ENCODE measurements at places on chromosomes 2 and 18.
A peak's percentile ranks its signal among the peaks of the same experiment; 100 is the strongest.

DNA sequence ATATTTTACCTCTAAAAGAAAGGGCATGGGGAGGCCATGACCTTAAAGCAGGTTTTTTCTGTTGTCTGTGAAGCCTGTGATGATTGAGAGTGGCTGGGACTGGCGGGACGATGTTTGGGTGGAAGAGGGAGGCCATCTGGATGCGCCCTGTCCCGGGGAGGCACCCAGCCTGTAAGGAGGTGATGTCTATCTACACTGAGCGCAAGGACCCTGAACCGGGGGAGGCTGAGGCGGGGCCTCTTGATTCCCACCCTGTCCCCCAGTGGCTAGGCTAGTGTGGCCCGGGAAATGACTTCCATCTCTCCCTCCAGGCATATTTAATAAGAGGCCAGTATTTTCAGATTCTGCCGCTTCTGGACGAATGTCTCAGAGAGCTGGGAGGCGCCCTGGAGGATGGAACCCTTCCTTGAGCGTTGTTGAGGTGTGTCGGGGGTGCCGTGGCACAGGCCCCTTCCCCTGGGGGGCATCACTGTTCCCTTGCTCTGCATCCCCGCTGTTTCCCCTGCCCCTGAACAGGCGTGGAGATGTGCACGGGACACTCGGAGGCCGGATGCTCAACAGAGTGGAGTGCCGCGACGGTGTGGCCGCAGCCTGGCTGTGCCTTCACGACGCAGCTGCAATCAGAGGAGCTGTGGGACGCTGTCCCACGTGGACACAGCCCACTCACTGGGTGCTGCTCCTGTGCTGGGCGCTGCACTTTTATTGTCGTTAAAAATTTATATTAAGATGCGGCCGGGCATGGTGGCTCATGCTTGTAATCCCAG, 185.4 kb downstream of the LDLRAD4 start:
- no peak for DNase-seq

- DNase-seq, result no peak
Measured at GRCh38 chr18:9756933-9757470, 48.9 kb downstream of the RAB31 start.

DNA sequence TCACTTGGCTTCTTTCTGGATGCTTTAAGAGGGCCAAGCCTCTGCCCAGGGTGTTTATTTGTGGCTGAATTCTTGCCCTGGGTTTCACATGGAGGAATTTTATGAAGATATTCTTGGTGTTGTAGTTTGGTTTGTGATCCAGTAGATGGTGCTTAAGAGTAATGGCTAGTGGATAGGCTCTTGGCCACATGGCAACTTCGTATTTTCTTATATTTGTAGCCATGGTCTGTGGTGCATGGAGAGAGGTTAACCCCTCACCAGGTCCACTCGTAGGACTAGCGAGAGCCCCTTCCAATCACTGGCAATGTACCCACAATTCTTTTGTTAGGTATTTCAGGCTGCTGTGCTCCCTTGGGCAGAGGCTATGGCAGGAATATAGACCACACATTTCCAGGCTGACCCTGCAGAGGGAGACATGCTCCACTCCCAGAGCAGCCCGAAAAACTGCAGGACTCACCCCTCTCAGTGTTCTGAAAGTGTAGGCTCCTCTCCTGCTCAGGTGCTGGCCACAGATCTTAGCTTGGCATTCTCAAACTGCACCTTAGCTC, 582.1 kb upstream of the SETBP1 start:
- peak; percentile 45 for DNase-seq

- no peak for DNase-seq
Measured at GRCh38 chr18:25533218-25533617, 181.3 kb upstream of the ZNF521 start.

- peak; percentile 95 for DNase-seq
Measured at GRCh38 chr2:189821953-189822748, 37.9 kb downstream of the PMS1 start.

DNA sequence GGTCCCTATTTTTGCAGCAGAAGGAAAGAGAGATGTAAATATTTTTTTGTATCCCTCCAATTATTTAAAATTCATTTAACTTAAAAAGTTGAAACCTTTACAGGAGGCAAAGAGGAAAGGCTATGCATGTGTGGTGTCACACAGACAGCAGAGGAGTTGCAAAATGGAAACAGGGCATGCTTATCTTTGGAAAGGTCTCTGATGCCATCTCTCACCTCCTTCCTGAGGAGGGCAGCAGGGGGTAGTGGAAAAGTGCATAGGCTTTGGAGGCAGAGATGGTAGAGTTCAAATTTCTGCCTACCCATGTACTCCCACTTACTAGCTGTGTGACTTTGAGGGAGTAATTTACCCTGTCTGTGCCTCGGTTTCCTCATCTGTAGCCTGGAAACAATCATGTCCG, 99.6 kb upstream of the MCFD2 start:
- DNase-seq, result no peak

GRCh38 chr2:32166115-32166574, 481 bp downstream of the SLC30A6 start:
- DNase-seq, result no peak

DNA sequence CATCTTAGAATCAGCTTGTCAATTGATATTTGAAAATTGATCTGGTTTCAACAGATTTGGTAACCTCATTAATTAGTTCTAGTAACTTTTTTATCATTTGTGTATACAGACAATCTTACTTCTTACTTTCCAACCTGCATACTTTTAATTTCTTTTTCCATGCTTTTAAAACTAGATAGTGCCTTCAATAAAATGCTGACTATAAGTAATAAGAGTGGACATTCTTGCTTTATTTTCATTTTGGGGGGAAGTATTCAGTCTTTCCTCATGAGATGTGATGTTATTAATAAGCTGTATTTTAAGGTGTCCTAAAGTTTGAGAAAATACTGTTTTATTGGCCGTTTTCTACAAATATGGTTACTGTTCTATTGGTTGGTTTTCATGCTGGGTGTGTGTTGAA, 109.1 kb downstream of the KCNH7 start:
- DNase-seq, result no peak

- peak; percentile 57 for DNase-seq
Measured at GRCh38 chr2:233413046-233413445, 58.8 kb downstream of the DGKD start.

DNA sequence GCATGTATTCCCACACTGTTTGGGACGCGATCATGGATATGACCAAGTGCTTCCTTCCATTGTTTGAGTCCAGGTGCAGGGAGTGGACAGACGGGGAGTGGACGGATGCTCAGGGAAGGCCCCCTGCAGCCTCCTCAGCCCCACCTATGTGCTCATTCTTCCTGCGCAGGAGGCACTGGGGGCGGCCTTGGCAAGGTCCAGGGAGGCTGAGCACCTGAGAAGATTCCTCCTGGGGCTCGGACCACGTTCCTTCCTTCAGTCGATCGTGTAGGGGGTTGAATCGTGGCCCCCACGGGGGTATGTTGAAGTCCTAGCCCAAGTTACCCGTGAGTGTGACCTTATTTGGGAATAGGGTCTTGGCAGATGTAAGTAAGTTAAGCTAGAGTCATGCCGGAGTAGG, 60.4 kb downstream of the ASB1 start:
- DNase-seq, result no peak
